GM23338 (cell line): ENCODE measurements at places on chromosomes 3 and 15. TPM values are rescaled to one million over a fixed set of nuclear protein-coding genes. Genes with fewer than 3 reads are reported as not detected.
A peak's percentile ranks its signal among the peaks of the same experiment; 100 is the strongest.

- H3K36me3 ChIP-seq: no peaks in the 10 kb centered on the region
- DNase-seq: no peak
- H3K27me3 ChIP-seq: no peaks in the 10 kb centered on the region
- H3K27ac ChIP-seq: no peak overlapping the region
- H3K4me1 ChIP-seq: peaks cover 8% of the 10 kb centered on the region; the same call in 1 of the 2 replicates
Observed at GRCh38 chr3:140469491-140469890, 208.4 kb upstream of the TRIM42 start.

GRCh38 chr3:48428088-48428571 is 1.8 kb downstream of the PLXNB1 start:
- DNase-seq: peak; percentile 79
- peaks cover 10% of the 10 kb centered on the region for H3K36me3 ChIP-seq
- H3K4me3 ChIP-seq: peak overlapping the region; percentile 84

Gene GUCA1C
- polyA plus RNA-seq: not detected in 2 replicates

Gene PGBD4
- 0.50 and 0.61 TPM in 2 replicates for polyA plus RNA-seq

Gene STAC
- polyA plus RNA-seq: 4.7 and 5.6 TPM in 2 replicates

- H3K4me3 ChIP-seq: no peak overlapping the region
- no peaks in the 10 kb centered on the region for H3K36me3 ChIP-seq
- no peaks in the 10 kb centered on the region for H3K27me3 ChIP-seq
Observed at GRCh38 chr3:36560685-36561084, 180.4 kb downstream of the STAC start.

- no peak overlapping the region for H3K27ac ChIP-seq
- peaks cover 26% of the 10 kb centered on the region for H3K4me1 ChIP-seq
- DNase-seq: no peak
- H3K4me3 ChIP-seq: no peak overlapping the region
- H3K36me3 ChIP-seq: no peaks in the 10 kb centered on the region
Observed at GRCh38 chr3:149613988-149614387, 43.8 kb downstream of the WWTR1 start.

DNA sequence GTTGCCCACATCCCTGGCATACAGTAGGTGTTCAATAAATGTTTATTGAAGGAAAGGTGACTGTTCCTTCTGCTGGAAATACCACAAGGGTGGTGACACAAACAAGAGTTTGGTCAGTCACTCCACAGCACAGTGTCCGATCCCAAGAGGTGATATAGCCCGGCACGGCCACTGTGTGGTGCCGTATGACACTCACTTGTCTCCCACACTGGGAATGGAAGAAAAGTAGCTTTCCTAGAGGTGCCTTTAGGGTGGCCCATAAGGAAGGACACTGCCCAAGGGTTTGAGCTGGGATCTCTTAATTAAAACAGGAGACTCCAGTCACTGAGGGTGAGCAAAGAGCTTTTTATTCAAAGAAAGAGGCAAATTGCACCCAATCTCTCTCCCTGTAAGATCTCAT is 40.5 kb downstream of the TGM4 start:
- H3K4me3 ChIP-seq: no peak overlapping the region
- H3K36me3 ChIP-seq: no peaks in the 10 kb centered on the region
- no peak overlapping the region for H3K27ac ChIP-seq
- peak; percentile 60 for DNase-seq
- no peaks in the 10 kb centered on the region for H3K4me1 ChIP-seq

Gene CATSPER2
- 0.92 and 1.1 TPM in 2 replicates for polyA plus RNA-seq

DNA sequence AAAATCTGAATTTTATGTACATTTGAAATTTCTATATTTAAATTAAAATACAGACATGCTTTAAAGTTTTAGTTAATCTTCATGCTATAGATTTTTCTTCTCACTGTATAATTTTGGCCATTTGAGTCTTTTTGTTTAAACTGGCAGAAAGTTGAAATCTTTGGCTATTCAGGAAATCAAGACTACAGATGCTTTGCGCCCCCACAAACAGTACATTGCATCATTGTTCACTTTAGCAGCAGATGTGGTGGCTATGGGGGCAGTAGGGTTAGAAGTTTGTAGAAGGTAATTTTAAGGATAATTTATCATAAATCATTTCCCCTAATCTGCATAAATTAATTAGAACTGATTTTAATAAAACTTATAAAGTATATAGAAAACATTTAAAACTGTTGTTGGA is 20.9 kb downstream of the SPPL2A start:
- H3K4me3 ChIP-seq: no peak overlapping the region
- no peaks in the 10 kb centered on the region for H3K4me1 ChIP-seq
- DNase-seq: no peak
- no peaks in the 10 kb centered on the region for H3K27me3 ChIP-seq

DNA sequence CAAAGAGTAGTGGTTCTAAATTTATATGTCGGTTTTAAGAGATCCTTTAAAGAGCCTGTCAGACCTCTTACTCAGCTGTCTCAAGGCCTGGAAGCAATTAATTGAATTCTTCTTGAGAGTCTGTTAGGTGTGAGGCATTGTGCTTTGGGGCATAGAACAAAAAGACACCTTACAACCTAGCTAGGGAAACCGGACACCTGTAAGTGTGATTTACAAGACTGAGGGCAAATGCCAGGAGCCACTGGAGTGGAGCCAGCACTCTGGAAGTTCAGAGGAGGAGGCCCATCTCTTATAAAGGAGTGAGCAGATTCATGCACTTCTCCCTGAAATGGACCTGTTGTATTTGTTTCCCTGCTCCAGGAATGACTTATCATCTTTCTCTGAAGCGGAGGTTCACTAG is 97.7 kb upstream of the NUDT16 start:
- peaks cover 13% of the 10 kb centered on the region; the same call in 1 of the 2 replicates for H3K4me1 ChIP-seq
- H3K27ac ChIP-seq: no peak overlapping the region
- H3K27me3 ChIP-seq: no peaks in the 10 kb centered on the region
- peak; percentile 39 for DNase-seq

GRCh38 chr3:172213200-172213599 is 173.8 kb downstream of the FNDC3B start:
- H3K4me3 ChIP-seq: no peak overlapping the region
- peaks cover 43% of the 10 kb centered on the region for H3K4me1 ChIP-seq
- H3K27me3 ChIP-seq: no peaks in the 10 kb centered on the region
- no peak for DNase-seq

DNA sequence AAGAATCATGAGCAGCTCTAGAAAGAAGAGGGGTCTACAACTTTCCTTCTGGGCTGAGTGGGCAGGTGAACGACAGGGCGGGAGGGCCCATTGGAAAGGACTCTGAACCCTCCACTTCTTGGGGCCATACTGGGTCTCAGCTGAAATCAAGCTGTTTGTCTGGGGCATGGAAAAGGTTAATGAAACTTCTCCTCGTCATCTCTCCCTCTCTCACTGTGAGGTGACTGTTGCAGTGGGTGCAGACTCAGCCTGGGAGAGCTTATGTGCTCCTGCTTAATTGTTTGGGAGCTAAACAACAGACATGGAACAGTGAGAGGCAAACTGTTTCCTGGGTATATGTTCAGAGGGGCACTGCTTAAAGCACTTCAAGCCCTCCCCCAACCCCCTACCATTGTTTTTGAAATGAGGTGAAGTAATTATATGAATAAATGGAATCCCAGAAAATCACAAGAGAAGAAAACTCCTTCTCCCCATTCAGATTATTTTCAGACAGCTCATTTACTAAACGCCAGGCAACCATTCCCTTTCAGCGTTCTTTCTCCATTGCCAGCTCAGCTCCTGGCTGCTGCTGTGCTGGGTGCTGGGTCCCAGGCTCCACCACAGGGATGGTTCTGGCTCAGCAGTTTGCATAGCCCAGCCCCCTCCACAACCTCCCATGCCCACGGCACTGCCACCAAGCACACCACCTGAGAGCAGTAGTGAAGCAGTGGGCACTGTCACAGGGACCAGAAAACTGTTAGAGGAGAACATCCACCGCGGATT is 444.9 kb upstream of the TBL1XR1 start:
- no peaks in the 10 kb centered on the region for H3K27me3 ChIP-seq
- no peak overlapping the region for H3K4me3 ChIP-seq
- no peak for DNase-seq

DNA sequence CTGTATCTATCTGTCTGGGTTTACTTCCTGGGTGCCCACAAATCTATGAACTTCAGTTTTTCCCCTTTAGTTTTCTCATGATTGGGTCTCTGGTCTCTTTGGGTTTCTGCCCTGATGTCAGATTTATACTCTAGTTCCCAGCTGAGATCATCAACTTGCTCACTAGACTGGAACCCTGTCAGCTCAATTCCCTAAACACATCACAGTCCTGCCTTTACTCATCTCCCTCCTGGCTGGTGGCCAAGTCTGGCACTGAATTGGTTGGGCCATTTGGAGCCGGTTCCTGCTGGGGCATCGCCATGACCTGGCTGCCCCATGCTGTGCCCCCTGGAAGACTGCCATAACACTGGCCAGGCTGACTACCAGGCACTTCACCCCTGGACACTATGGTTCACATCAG is 345.3 kb downstream of the CHST2 start:
- H3K4me3 ChIP-seq: no peak overlapping the region
- H3K4me1 ChIP-seq: peaks cover 10% of the 10 kb centered on the region; the same call in 1 of the 2 replicates
- no peaks in the 10 kb centered on the region for H3K27me3 ChIP-seq
- H3K27ac ChIP-seq: no peak overlapping the region

DNA sequence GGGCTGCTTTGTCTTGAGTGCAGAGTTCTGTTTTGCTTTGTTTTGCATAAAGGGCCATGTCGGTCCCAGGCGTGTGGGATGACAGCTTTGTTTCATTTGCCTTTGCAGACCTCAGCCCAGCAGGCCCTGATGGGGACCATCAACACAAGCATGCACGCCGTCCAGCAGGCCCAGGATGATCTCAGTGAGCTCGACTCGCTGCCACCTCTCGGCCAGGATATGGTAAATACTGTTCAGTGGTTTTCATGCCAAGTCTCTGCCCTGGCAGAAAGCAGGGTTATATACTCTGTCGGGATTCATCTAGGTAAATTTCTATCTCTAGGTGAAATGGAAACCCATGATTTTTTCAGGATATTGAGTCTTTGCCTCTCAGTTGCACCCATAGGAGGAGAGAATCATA is 343.9 kb upstream of the TPM1 start:
- H3K4me1 ChIP-seq: no peaks in the 10 kb centered on the region
- H3K4me3 ChIP-seq: no peak overlapping the region
- H3K27me3 ChIP-seq: no peaks in the 10 kb centered on the region
- DNase-seq: no peak

Gene CPLX3
- polyA plus RNA-seq: 0.21 TPM in 1 of 2 replicates, not detected in the other

GRCh38 chr3:126836220-126836860 is 132.3 kb downstream of the CHCHD6 start:
- H3K27ac ChIP-seq: no peak overlapping the region
- no peak for DNase-seq
- no peaks in the 10 kb centered on the region for H3K27me3 ChIP-seq
- H3K4me3 ChIP-seq: no peak overlapping the region

GRCh38 chr3:35338186-35338585 is 301.1 kb upstream of the ARPP21 start:
- H3K27me3 ChIP-seq: no peaks in the 10 kb centered on the region
- H3K27ac ChIP-seq: no peak overlapping the region
- H3K4me3 ChIP-seq: no peak overlapping the region
- no peak for DNase-seq

- no peaks in the 10 kb centered on the region for H3K36me3 ChIP-seq
- no peak overlapping the region for H3K4me3 ChIP-seq
- no peaks in the 10 kb centered on the region; the same call in 1 of the 2 replicates for H3K4me1 ChIP-seq
- H3K27me3 ChIP-seq: no peaks in the 10 kb centered on the region
Observed at GRCh38 chr15:77871852-77872371, 205.6 kb downstream of the TBC1D2B start.

GRCh38 chr3:58150810-58151199 is 60.0 kb downstream of the DNASE1L3 start:
- no peaks in the 10 kb centered on the region for H3K27me3 ChIP-seq
- H3K36me3 ChIP-seq: peaks cover 59% of the 10 kb centered on the region
- no peak overlapping the region for H3K4me3 ChIP-seq
- H3K27ac ChIP-seq: no peak overlapping the region

GRCh38 chr3:8152821-8153418 is 348.7 kb upstream of the LMCD1 start:
- DNase-seq: peak; percentile 29
- H3K27ac ChIP-seq: no peak overlapping the region
- H3K27me3 ChIP-seq: no peaks in the 10 kb centered on the region
- no peaks in the 10 kb centered on the region for H3K36me3 ChIP-seq

DNA sequence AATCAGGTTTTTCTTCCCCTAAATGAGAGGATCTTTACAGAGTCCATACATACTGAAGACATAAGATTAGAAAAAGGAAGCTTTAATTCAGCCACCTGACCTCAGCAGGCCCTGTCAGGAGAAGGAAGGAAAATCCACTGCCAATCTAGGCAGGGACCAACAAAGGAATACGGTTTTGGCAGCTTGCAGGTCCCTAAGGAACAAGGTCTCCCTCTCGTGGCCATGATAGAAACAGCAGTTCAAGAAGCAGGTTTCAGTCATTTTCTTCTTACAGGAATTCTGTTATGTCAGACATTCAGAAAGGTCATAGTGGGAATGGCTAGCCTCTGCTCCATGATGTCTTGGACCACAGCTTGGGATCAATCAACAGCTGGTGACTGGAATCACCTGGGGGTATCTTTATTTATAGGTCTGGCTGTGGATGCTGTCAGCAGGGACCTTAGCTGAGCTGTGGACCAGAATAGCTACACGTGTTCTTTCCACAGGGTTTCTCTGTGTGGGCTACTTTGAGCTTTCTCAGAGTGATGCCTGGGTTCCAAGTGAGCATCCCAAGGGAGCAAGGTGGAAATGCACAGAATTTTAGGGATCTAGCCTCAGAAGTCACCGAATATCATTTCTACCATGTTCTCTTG is 9.4 kb upstream of the CMSS1 start:
- H3K4me3 ChIP-seq: no peak overlapping the region
- no peaks in the 10 kb centered on the region for H3K27me3 ChIP-seq
- H3K36me3 ChIP-seq: no peaks in the 10 kb centered on the region
- no peak overlapping the region for H3K27ac ChIP-seq

DNA sequence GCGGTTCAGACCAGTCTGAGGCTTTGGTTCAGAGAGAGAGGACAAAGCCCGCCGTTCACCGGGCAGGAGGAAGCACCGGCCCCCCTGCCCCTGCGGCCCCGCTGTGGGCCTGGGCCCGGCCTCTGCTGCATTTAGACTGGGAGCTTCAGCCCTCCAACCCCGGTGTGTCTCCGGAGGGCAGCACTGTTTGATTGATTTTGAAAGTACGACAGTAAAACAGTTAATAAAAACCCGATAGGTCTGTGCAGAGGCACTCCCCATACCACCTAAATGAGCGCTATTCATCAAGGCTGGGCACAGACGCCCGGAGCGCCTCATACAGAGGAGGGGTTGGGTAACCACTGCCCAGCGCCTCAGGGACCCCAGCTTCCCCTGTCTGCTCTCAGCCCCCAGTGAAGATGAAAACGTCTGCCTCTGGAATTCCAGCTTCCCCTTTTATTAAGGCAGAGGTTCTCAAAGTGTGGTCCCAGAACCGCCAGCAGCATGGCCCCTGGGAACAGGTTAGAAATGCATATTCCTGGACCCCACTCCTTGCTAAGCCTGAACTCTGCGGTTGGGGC is 256.7 kb upstream of the TLE3 start:
- no peak for DNase-seq
- H3K27me3 ChIP-seq: no peaks in the 10 kb centered on the region
- H3K4me1 ChIP-seq: no peaks in the 10 kb centered on the region
- H3K36me3 ChIP-seq: no peaks in the 10 kb centered on the region
- H3K4me3 ChIP-seq: no peak overlapping the region

Gene CNTN4
- polyA plus RNA-seq: 0.82 and 0.91 TPM in 2 replicates

- H3K27me3 ChIP-seq: no peaks in the 10 kb centered on the region
- no peak overlapping the region for H3K4me3 ChIP-seq
- no peaks in the 10 kb centered on the region for H3K36me3 ChIP-seq
Observed at GRCh38 chr15:98402486-98402885, 245.9 kb upstream of the IGF1R start.
